ELF-1 (cell line): ENCODE measurements at places on chromosomes 3 and 15.

GRCh38 chr15:82150645-82151044, 104.8 kb upstream of the MEX3B start:
- DNase-seq, result no peak

GRCh38 chr3:50673931-50674330, 796 bp upstream of the DOCK3 start:
- no peak for DNase-seq

DNA sequence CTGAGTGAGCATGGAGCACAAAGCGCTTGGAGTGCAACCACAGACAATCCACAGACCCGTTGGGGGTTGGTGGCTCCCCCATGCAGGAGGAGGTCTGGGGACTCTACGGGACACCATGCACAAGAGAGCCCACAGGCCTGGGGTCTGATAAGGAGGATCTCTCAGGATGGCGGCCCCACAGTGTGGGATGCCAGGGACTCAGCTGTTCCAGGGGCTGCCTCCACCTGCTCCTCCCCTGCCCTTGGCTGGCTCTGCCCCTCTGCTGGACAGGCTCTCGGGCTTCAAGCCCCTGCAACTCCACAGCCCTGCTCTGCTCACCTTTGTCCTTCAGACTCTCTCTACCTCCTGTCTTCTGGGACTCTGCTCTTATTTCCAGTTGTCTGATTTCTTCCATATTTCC, 184.5 kb upstream of the CHRNA7 start:
- no peak for DNase-seq

DNA sequence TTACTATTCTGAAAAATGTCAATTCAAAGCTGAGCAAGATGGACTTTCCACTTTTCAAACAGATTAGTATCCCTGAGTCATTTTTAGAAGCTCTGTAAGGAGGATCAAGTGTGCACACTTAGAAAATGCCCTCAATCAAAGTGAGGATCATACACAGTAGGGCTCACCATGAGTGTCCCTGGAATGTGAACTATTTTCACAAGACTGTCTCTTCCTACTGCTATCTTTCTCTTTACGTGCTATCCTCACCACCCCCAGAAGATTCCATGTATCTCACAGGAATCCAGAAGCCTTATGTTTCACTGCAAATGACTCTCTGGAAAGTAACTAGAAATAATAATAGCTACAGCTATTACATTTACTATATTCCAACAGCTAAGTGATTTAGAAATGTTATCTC, 349.9 kb upstream of the TGFBR2 start:
- DNase-seq, result no peak

DNA sequence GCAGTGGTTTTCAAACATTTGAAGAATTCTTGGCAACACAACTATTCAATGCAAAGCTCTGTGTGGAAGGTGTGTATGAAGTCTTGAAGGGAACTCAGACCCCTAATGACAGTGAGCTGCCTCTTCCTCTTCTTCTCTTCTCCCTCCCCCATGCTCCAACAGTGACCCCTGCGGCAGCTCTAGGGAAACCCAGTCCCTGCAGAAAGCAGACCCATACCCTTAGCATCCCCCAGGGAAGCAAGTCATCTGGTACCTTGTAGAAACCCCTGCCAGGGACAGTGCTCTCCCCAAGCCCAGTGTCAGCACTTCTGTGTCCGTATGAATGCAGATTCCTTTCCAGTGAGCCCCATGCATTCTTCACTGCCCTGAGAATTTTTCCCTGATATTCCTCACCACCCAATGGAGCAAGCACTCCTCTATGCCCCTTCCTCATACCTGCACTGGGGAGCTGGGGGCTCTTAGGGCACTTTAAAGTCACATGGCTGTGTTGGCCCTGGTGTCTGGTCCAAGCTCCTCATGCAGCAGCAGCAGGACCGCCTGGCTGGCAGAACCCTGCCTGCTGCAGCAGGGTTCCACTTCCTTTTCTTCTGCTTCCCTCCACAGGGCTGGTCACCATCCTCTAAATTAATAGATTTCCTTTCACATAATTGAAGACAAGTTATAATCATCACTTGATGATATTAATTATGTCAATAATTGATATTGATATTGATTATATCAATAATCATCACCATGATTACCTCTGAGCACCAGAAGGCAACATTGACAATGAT, 442.5 kb downstream of the EPHB1 start:
- peak; percentile 66 for DNase-seq

GRCh38 chr3:195080125-195080524, 190.8 kb downstream of the XXYLT1 start:
- DNase-seq, result no peak

DNA sequence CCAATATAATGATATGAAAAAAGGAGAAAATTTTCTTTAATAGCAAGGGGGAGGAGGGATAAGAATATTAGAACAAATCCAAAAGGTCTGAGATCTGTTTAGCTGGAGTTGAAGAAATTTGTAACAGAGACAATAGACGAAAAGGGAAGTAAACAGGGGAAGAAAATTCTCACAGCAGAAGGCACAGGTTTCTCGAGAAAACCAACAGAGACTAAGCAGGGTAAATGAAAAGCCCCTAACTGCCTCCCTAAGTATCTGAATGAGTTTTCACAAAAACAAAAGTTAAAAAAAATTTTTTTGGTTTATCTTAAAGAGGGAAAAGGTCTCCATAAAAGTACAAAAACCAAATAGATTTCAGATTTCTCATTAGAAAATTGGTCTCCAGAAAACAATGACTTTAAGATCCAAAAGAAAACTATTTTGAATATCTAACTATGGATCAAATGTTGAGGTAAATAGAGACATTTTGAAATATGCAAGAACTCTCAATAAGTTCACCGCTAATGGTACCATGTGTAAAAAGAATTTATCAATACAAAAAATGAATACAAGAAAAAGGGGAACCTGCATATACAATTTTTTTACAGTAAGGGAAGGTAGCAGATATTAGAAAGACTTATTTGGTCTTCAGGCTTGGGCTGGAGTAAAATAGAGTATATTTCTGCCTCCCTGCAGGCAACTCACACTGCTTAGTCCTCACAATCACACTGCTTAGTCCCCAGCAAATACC, 23.9 kb upstream of the NEK10 start:
- no peak for DNase-seq

- DNase-seq, result peak; percentile 33
These were observed 624 bp downstream of the BRK1 start for GRCh38 chr3:10116138-10116460.

- DNase-seq, result no peak
These were observed 35.5 kb downstream of the ASTE1 start for GRCh38 chr3:130991126-130991525.

DNA sequence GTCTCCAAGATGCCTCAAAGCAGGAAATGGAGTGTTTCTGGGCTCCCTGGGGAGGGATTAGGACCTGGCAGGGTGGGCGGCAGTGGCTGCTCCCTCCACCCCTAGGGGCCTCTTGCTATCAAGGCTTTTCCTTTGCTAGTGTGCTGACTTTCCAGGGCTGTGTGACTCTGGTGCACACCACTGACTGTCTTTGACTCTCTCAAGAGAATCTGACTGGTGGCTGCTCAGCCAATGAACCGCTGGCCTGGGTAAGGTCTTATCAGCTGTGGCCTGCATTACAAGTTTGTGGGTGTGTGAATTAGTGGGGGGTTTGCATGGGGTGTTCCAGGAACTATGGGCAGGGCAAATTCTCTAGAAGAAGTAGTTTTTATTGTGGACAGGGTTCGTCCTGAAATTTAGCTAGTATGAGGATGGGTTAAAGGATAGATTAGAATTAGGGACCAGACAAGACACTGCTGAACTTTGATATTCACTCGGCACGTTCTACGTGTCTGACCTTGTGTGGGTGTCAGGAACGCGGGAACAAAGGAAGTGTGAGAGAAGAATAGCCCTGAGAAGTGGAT, 29.5 kb downstream of the SIAH2 start:
- peak; percentile 33 for DNase-seq

DNA sequence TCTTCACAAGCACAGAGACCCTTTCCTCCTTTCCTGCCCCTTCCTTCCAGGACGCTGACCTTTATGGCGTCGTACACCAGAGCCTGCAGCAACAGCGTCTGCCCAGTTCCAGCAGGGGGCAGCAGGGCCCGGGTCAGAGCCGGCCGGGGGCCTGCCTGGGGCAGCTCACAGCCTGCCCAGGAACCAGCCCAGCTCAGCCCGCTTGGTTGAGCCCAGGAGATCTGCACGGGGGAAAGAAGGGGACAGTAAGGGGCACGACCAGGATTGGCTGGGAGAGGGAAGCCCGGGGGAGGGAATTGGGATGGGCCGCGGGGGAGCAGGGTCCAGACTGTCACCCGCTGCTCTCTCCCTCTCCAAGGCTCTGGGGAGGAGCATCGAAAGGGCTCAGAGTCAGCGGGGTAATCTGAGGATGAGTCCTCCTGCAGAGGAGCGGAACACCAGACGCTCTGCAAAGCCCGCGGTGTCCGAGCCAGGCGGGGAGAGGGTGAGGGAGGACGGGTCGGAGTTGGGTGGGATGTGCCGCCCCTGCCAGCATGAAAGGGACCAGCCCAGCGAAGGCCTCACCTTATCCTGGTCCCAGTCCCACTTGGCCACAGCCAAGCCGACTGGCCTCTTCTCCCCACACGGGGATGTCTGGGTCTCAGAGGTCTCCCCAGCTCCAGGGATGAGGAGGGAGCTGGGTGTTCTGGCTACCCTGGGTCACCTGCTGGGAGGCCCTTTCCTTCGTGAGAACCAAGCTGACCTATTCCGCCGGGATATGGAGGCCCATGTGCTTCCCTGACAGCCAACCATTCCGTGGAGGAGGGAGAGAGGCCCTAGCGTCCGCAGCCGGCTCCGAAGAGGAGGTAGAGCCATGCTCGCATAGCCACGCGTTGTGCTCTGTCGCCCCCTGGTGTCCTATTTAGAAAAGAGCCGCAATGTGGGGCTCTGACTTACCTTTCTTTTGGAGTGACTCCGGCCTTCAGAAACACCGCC, 7.4 kb upstream of the IGDCC3 start:
- DNase-seq, result peak; percentile 94

DNA sequence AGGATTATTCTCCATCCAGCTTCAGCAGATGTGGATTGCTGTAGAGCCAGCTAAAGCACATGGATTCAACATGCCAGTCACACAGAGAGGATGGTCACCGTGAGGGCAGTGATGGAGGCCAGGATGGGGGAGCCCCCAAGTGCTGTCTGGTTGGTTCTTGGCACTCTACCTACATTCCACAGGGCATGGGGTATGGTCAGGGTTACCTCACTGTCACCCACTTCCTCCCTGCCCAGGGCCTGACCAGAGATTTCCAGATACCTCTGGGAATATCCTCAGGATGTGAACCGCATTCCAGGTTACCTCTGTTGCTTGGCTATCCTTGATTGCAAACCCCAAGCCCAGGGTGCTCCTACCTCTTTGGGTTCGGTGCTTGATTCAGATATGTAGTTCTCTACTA, 147.3 kb upstream of the TRIM42 start:
- no peak for DNase-seq

DNA sequence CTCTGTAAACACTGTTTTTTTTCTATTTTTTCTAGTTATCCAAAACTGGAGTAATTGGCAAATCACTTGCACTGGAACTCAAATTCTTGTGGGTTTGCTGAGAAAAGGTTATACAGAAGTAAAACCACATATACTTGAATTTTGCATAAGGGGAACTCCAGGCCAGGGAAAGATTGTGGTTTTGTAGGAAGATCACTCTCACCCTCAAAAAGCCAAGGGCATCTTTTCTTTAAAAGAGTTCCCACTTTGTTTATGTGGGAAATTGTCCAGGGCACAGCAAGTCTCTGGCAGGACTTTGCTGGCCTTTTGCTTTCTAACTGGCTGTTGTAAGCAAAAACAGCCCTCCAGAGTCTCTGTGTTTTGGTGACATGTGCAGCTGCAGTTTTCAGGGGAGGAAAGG, 340.3 kb upstream of the RBMS3 start:
- DNase-seq, result no peak

DNA sequence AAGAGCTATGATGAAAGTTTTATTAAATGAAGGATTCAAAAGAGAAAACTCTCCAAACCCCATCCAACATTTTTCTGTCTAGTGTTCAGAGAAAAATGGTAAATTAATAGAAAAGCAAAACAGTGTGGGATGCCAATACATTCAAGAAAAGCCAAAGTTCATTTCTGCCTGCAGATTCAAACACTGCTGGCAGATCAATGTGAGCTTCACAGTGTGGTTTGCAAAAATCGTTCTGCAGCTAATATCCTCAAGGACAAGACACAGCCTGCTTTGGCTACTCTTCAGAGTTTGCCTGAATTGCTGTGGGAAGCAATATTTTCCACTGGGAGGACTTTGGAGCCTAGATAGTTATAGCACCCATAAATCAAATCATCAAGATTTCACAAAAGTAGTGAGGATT, 619.9 kb upstream of the SUCLG2 start:
- DNase-seq, result no peak

- DNase-seq, result no peak
These were observed 12.7 kb upstream of the ACTC1 start for GRCh38 chr15:34808016-34808415.

- DNase-seq, result no peak
These were observed 302.5 kb downstream of the ZNF621 start for GRCh38 chr3:40827226-40827625.

DNA sequence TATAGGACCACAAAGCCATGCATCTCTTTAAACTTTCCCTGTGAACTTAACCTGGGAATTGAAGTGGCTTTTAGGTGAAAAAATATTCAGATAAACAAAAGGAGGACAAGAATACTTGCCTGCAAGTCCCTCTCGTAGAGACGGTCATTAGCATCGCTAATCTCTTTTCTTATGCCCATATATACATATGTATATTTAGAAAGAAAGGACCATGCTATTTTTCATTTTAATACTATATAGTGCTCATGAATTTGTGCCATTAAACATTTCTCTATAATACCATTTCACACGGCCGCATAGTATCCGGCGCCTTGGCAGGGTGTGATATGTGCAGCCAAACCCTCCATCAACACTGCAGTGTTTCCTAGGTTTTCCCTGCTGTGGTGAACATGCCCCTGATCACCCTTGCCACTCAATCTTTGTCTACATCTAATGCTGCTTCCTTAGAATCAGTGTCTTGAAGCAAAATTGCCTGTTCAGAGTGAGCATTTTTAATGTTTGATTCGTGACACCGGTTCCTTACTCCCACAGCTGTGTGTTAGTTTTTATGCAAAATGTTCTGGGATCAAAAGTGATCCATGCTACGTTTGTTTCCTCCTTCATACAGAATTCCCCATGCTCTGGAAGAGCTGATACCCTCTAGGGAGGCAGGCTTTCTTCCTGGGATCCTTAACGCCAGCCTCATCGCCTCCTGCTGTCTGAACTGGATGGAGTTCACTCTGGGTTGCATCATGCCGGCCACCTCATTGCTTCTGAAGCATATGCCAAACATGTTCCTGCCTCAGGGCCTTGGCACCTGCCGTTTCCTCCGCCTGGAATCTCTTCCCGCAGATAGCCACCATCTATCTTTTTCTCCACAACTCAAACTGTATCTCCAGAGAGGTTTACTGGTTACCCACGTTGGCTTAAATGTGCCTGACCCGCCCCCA, 118.1 kb downstream of the FBLN2 start:
- DNase-seq, result no peak

- DNase-seq, result no peak
These were observed 5.6 kb downstream of the GREM1 start for GRCh38 chr15:32723171-32723948.

DNA sequence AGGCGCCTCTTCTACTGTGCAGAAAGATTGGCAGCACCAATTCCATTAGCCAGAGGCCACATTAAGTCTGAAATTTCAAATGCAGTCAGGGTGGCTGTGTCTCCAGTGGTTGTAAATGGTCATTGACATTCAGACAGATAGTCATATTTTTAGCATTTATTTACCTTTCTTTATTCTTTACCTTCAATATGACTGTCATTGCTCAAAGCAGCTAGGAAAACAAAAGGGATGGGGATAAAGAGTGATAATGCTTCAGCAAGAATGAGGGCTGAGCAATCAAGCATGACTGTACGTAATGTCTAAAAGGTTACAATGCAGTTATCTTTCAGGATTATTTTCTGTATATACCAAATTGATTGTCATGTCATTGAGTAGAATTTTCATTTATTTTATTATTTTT, 360.4 kb downstream of the EFHB start:
- no peak for DNase-seq

GRCh38 chr3:18937574-18937973, 210.7 kb upstream of the KCNH8 start:
- DNase-seq, result no peak
